Brain (organoid and tissue), 16 donors: ENCODE measurements at places on chromosomes 1 and 21. TPM values are rescaled to one million over a fixed set of nuclear protein-coding genes. Genes with fewer than 3 reads are reported as not detected.

- DNase-seq, result no peak
Measured at GRCh38 chr1:212611000-212611948, 2.7 kb downstream of the ATF3 start.

URB1 gene
- polyA plus RNA-seq, result 8.1 TPM

- peak; percentile 11 for DNase-seq
Measured at GRCh38 chr21:17491716-17492414, 21.0 kb upstream of the CXADR start.

GRCh38 chr1:188872376-188872775 is 1605.3 kb downstream of the BRINP3 start:
- DNase-seq, result no peak

ATP1A2 gene
- polyA plus RNA-seq, result 216 TPM

DNA sequence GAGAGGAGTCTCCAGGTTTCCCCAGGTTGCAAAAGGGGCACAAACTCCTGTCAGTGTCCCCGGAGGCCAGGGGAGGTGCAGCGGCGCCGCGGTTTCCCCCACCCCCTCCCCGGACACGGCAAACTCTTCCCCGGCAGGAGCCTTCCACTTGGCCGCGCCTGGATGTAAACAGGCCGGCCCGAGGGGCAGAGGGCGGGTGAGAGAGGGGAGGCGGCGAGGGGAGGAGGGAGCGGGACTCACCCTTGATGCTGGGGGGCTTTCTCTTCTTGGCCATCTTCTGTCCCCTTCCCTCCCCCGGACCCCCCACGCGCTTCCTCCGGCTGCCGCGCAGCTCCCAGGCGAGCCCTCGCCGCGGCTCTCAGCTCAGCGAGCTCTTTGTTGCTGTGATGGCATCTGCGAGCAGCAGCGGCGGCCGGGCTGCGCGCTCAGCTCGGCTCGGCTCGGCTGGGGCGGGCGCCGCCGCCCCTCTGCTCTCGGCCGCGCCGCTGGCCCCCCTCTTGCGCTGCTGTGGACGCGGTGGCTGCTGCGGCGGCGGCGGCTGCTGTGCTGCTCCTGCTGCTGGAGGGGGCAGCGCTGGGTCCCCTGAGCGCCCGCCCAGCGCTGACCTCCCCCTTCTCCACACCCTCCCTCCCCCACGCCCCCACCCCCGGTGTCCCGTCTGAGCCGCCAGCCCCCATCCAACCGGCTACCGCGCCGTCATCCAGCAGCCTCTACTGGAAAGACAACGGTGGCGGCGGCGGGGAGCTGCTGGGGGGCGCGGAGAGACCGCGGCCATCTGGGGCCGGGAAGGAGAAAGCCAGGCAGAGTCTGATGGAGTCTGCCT is 4.9 kb upstream of the SLC44A5 start:
- peak; percentile 66 for DNase-seq

SPATC1L gene
- polyA plus RNA-seq, result 44.7 TPM

- DNase-seq, result peak; percentile 28
Measured at GRCh38 chr1:234726359-234726943, 116.5 kb upstream of the IRF2BP2 start.

- no peak for DNase-seq
Measured at GRCh38 chr1:220732621-220733020, 15.5 kb upstream of the MTARC2 start.

DNA sequence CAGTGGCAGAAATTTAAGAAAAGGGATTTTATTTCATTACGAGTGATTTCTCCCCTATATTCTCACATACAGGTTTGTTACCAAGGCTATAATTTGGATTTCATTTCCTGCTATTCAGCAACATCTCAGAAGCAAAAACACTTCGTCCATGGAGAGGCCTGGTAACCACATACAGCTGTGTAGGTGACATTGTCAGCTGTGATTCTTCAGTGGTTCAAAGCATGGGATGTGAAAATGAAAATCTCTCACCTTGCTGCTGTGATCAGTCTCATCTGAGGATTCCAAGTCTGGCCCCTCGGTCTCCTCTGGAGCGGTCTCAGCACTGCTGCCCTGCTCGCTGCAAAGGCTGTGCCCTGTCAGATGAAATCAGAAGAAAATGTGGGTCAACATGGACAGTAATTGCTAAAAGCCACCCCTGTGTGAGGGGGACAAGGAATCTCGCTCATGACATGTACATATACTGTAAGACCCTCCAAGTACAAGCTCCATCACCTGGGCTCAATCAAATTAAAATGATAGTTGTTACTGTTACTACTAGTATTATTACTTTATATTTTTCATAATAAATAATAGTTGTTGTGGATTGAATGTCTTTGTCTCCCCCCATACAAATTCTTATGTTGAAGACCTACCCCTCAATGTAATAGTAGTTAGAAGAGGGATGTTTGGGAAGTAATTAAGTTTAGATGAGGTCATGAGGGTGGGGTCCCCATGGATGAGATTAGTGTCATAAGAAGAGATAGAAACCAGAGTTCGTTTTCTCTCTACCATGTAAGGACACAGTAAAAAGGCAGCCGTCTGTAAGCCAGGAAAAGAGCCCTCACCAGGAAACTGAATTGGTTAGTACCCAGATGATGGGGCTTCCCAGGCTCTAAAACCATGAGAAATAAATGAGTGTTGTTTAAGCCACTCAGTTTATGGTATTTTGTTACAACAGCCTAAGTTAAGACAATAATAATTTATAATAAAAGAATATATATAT is 126.7 kb upstream of the KRTAP19-8 start:
- DNase-seq, result no peak

GRCh38 chr1:37485902-37486679 is 11.7 kb downstream of the ZC3H12A start:
- DNase-seq, result no peak

DNA sequence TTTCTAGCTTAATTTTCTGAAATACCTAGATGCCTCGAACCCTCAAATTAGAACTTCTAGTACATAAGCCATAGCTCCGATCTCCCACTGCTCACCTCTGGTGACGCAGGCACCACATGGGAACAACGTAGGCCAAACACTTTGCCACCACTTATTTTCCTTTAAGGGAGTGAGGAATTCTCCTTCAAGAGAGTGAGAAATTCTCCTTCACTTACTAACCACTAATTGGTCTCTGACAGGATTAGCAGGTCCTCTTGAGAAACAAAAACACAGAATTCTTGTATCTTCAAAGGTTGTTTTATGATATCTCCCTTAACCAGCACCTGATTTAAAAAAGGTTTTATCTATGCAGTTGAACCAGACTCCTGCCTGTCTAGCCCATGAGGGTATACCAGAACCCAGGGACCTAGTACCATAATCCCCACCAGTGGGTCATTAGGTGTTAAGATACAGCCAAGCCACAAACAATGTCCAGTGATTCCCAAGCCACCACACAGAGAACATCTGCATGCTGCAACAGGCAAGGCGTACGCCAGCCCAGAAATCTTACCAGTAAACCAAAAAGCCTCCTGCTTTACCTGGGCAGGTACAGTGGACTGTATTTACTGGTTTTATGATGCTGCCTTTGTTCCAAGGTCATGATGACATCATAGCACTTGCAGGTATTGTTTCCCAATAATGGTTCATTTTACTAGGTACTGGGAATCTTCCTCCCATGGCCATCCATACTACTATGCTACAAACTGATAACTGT is 20.3 kb upstream of the CXADR start:
- no peak for DNase-seq

HMGCL gene
- polyA plus RNA-seq, result 60.1 TPM

- DNase-seq, result no peak
Measured at GRCh38 chr1:17259233-17259873, 10.5 kb downstream of the PADI3 start.

GRCh38 chr1:114227059-114227458 is 73.4 kb upstream of the SYT6 start:
- no peak for DNase-seq

GRCh38 chr1:21206117-21206516 is 29.4 kb upstream of the EIF4G3 start:
- DNase-seq, result no peak

DNA sequence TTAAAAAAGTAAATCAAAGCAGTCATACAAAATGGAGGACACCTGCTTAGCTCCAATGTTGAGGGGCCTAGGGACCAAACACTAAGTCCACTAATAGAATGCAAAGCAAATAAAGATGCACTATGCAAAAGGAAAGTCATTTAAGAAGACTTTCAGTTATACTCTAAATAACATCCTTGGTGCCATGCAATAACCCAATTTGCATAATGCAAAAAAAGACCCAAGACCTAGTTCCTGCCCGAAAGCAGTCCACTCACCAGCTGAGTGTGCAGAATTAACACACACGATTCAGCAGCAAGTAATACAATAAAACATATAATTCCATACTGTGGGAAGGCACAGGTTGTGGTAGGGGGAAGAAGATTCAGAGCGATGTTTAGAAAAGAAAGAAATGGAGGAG is 101.8 kb downstream of the TGFBR3 start:
- DNase-seq, result no peak

DNA sequence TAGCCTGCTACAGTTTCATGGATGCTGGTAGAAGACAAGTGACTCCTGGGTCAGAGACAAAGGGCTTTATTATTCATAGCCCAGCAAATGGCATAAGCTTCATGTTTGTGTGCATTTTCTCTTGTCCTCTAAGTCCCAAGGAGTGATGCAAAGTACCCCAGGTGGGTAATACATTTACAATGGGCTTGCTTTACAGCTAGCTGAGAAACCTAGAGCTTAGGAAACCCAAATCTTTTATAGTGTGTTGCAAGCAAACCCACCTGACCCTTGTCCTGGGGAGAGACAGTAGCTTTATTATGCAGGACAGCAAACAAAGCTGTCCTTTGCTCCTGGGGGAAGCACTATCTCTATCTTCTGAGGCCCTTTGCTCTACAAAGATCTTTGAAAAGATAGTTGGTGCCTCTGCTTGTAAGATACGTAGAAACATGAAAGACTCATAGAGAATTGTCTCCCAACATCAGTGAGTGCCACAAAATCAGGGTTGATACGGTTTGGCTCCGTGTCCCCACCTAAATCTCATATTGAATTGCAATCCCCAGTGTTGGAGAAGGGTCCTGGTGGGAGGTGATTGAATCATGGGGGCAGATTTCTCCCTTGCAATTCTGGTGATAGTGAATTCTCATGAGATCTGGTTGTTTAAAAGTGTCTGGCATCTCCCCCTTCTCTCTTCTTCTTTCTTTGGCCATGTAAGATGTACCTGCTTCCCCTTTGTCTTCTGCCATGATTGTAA is 315.8 kb upstream of the USP24 start:
- no peak for DNase-seq

GRCh38 chr1:67339623-67340343 is 32.1 kb downstream of the IL12RB2 start:
- DNase-seq, result no peak

DNA sequence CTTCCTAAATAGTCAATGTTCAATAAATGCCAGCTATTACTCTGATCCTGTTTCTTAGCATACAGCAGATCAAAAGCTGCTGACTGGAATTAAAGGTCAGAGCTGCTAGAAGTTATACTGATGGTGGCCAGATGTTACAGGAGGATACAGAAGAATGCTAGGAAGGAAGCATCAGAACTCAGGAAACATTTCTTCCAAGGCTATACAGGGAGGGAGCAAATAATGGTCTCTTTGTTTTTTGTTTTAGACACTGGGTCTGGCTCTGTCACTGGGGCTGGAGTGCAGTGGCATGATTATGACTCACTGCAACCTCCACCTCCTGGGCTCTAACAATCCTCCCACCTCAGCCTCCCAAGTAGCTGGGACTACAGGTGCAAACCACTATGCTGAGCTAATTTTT is 175.5 kb downstream of the RGS7 start:
- no peak for DNase-seq

NPR1 gene
- 1.8 TPM for polyA plus RNA-seq

DNA sequence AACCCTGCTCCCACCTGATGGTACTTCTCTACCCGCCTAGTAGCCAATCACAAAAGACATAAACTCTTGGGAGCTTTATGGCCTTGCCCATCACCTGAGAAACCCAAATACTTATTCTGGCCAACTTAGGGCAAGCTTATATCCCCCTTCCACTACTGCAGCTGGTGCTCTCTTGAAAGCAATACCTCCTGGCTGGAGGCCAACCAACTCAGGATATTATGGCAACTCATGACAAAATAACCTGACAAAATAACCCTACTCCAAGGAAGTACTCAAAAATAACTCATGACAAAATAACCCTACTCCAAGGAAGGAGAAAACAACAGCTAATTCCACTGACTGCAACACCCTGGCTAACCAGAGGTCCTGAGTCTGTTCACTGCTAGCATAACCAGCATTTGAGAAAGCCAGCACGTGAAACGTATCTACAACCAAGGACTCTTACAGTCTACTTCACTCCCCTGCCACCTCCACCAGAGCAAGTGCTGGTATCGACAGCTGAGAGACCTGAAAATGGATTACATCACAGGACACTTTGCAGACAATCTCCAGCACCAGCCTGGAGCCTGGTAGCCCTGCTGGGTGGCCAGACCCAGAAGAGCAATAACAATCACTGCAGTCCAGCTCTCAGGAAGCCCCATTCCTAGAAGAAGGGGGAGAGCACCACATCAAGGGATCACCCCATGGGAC is 179.9 kb downstream of the COL24A1 start:
- no peak for DNase-seq

GRCh38 chr1:7223334-7224080 is 438.3 kb downstream of the CAMTA1 start:
- DNase-seq, result peak; percentile 50

DNA sequence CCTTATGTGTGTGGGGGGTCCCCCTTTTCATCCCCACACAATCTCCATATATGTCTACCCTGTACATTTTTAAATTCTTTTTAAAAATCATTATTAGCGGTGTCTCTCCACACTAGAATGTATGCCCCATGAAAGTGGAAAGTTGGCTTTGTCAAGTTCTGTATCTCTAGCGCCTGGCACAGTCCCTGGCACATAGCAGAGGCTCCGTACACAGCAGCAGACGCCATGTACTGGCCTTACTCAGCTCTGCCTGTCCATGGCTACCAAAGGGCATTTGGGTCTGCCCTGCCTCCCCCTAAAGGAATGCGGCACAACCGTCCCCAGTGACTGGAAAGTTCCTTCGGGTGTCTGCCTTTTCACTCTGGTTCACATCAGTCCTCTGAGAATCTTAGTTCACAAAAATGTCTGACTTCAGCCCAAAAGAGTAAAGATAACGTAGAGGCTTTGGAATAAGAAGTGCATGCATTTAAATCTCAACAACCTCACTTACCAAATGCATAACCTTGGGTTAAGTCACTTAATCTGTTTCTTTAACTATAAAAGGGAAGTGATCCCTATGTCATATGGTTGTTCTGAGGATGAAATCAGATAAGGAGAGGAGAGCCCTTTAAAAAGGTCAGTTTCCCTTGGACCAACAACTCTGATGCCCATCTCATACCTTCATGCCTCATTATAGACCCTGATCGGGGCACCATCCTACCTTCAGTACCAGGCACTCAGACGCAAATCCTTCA is 61.1 kb downstream of the CD46 start:
- no peak for DNase-seq

CNTN2 gene
- 114 TPM for polyA plus RNA-seq

DNA sequence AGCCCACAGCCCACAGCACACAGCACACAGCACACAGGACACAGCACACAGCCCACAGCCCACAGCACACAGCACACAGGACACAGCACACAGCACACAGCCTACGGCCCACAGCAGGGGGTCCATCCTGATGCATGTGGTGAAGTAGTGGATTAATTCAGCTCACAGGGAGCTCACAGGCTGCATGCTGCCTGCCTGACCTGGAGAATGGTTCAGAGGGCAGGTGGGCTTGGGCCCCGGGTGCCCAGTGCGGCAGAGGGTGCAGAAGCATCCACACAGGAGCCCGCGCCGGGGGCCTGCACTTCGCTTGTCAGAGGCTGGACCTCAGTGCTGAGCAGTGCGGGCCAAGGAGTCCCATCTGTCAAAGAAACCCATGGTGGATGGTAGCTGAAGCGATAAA is 21.1 kb upstream of the AJAP1 start:
- DNase-seq, result no peak
